ENCODE measurements at places on chromosomes 7 and 10. TPM values are rescaled to one million over a fixed set of nuclear protein-coding genes. Genes with fewer than 3 reads are reported as not detected.

Gene SEC31B
- 3.8 TPM for total RNA-seq

GRCh38 chr10:58784361-58784760, 271.7 kb downstream of the BICC1 start:
- no peaks in the 10 kb centered on the region for H3K4me1 ChIP-seq
- no peaks in the 10 kb centered on the region for H3K27me3 ChIP-seq
- no peak overlapping the region for H3K4me3 ChIP-seq
- H3K36me3 ChIP-seq, result no peaks in the 10 kb centered on the region
- no peak for DNase-seq

- H3K36me3 ChIP-seq, result no peaks in the 10 kb centered on the region
- H3K27ac ChIP-seq, result no peak overlapping the region
- H3K27me3 ChIP-seq, result no peaks in the 10 kb centered on the region
- no peaks in the 10 kb centered on the region for H3K4me1 ChIP-seq
- DNase-seq, result no peak
Measured at GRCh38 chr10:77577666-77578229, 59.9 kb downstream of the KCNMA1 start.

- no peak overlapping the region for H3K4me3 ChIP-seq
- H3K4me1 ChIP-seq, result no peaks in the 10 kb centered on the region
- no peaks in the 10 kb centered on the region for H3K27me3 ChIP-seq
- no peaks in the 10 kb centered on the region for H3K36me3 ChIP-seq
- no peak overlapping the region for H3K27ac ChIP-seq
Measured at GRCh38 chr10:64682043-64682442, 1160.8 kb downstream of the REEP3 start.

DNA sequence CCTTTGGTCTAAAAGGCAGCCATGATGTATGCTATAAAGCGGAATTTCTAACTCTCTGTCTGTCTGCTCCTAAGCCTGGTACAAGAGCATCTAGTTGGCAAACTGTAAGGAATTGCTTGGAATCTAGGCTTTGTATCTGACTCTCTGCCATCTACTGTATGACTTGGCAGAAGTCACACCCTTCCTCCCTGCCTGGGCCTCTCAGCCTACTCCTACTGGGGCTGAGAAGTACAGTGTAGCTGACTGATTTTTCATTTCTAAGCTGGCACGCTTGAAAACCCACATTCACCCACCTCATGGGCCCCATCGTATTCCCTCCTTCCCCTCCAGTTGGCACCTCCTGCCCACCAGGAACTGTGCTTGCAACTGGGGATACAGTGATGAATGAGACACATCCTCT, 435.2 kb downstream of the PLXNA4 start:
- no peak overlapping the region for H3K4me3 ChIP-seq
- H3K4me1 ChIP-seq, result no peaks in the 10 kb centered on the region
- DNase-seq, result no peak
- no peak overlapping the region for H3K27ac ChIP-seq
- H3K36me3 ChIP-seq, result no peaks in the 10 kb centered on the region
- H3K27me3 ChIP-seq, result peaks cover 3% of the 10 kb centered on the region

- DNase-seq, result peak; percentile 70
- no peak overlapping the region for H3K4me3 ChIP-seq
- H3K4me1 ChIP-seq, result peaks cover 24% of the 10 kb centered on the region
- H3K27me3 ChIP-seq, result no peaks in the 10 kb centered on the region
- no peaks in the 10 kb centered on the region for H3K36me3 ChIP-seq
- peak overlapping the region; percentile 27 for H3K27ac ChIP-seq
Measured at GRCh38 chr7:96080027-96080426, 241.9 kb downstream of the SLC25A13 start.

DNA sequence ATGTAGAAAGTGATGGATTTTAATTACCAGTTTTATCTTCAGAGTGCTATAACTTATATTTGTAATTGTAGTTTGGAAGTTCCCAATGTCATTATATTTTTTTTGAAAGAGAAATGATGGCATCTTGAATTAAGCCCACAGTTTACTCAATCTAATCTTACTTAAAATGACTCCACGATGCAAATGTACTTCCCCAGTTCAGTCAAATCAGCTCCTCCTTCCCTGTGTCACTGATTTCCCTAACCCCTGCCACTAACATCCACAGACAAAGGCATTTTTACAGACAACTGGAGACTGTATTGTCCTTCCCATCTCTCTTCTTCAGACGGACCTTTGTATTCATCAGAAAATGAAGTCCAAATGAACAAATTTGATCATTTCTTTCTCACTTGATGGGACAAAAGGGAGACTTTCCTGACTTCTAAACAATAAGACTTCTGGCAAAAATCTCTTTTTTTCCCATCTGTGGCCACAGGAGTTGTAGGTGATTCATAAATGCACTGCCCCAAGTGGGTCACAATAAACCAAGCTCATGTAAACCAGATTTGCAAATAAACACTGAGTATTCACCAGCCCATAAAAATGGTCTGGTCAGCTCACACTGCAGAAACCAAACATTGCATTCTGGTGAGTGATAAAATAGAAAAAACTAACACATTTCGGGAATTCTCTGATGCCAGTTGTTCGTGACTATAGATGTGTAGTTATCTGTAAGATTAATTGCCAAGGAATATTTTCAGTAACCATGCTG, 162.9 kb downstream of the FANK1 start:
- no peaks in the 10 kb centered on the region for H3K4me1 ChIP-seq
- DNase-seq, result no peak
- H3K27ac ChIP-seq, result no peak overlapping the region
- no peaks in the 10 kb centered on the region for H3K36me3 ChIP-seq
- peaks cover 8% of the 10 kb centered on the region for H3K27me3 ChIP-seq
- no peak overlapping the region for H3K4me3 ChIP-seq

DNA sequence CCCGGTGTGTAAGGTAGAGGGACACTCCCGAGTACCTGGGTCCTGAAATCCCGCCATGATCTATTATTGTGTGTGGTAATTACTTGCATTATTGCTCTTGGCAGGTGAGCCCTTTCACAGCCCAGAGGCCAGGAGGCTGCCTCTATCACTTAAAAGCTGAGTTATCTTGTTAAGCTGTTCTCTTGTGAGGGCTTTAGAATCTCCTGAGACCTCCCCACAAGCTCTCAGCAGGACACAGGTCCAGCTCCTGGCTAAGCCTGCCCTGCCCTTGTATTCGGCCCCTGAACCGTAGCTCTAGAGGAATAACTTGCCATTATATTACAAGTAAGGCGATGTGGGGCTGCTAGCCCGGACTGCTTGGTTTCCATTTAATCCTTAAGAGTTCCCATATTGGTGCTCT, 13.9 kb downstream of the SND1 start:
- no peak overlapping the region for H3K4me3 ChIP-seq
- H3K4me1 ChIP-seq, result no peaks in the 10 kb centered on the region
- H3K27ac ChIP-seq, result no peak overlapping the region
- H3K27me3 ChIP-seq, result no peaks in the 10 kb centered on the region

DNA sequence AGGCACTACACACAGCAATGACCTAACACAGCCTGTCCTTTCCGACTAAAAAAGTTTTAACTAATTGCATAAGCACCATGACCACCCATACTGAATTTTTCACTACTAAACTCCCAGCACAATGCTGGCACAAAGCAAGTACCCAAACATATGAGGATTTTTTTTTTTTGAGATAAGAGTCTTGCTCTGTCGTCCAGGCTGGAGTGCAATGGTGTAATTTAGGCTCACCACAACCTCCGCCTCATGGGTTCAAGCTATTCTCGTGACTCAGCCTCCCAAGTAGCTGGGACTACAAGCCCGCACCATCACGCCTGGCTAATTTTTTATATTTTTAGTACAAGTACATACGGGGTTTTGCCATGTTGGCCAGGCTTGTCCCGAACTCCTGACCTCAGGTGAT, 5.1 kb downstream of the UBE2H start:
- no peaks in the 10 kb centered on the region for H3K36me3 ChIP-seq
- no peak overlapping the region for H3K4me3 ChIP-seq
- peaks cover 16% of the 10 kb centered on the region for H3K4me1 ChIP-seq
- no peak overlapping the region for H3K27ac ChIP-seq

DNA sequence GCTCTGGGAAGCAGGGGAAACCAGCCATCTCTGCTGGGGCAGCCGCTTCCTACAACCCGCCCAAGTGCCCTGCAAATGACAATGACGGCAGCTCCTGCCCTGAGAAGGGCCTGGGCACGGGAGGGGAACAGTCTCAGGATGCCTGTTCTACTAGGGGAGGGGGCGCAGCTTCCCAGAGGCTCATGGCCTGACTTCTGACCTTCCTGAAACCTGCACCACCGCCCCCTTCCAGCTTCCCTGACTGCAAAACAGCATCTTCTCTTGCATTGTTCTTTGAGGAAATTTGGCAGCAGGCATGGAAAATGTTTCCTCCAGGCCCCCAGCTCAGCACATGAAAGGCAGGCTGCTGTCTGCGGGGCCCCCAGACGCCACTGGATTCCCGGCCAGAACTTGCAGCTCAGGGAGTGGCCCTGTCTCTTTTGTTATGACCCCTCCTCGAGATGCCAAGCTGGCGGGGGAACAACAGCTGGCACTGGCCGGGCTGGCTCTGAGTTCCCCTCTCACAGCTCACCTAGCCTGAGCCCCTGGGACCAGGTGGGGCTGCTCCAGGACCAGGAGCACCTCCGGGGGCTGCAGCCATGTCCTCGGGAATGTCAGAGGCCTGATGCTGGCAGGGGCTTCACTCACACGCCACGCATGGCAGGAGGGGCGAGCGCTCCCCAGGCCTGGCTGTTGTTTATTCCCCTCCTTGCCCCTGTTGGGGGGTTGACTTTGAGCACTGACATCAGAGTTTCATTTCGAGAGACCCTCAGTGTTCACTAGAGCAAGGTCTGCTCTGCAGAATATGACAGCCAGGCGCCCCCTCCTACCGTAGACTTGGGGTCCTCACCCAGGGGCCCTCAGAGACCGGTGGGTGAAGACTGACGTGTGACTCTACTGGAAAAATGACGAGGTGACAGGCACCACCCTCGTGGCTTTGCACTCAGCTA, 62.7 kb downstream of the CALML3 start:
- H3K27ac ChIP-seq, result no peak overlapping the region
- no peak for DNase-seq
- H3K4me3 ChIP-seq, result no peak overlapping the region
- no peaks in the 10 kb centered on the region for H3K27me3 ChIP-seq

GRCh38 chr7:158891922-158892321, 35.6 kb downstream of the DYNC2I1 start:
- H3K4me1 ChIP-seq, result no peaks in the 10 kb centered on the region
- H3K36me3 ChIP-seq, result peaks cover 34% of the 10 kb centered on the region
- no peak for DNase-seq
- no peak overlapping the region for H3K4me3 ChIP-seq
- no peak overlapping the region for H3K27ac ChIP-seq
- no peaks in the 10 kb centered on the region for H3K27me3 ChIP-seq

Gene NOS3
- 0.75 TPM for total RNA-seq

DNA sequence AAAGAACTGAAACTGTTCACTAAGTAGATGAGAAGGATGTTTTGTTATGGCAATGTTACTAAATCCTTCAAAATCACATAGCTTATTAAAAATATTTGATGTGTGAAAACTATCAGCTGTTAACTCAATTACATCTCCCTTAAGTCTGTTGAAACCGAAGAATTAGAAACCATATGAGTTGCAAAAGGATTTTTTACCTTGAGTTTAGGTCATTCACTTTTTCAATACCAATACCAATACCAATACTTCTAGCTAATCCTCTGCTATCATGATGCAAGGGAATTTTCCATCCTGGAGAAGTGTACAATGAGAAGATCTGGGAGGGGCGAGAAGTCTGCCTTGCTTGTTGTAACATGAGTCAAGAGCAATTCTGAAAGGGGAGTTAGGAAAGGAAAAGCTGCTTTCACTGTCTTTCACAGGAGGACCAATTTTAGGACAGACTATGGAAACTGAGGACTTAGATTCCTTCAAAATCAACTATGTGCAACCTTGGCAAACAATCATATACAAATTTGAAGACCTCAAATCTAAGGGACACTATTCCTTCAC, 199.7 kb downstream of the IMMP2L start:
- no peak overlapping the region for H3K27ac ChIP-seq
- no peaks in the 10 kb centered on the region for H3K27me3 ChIP-seq
- DNase-seq, result peak; percentile 5
- H3K4me1 ChIP-seq, result peaks cover 4% of the 10 kb centered on the region

- no peak for DNase-seq
- no peaks in the 10 kb centered on the region for H3K36me3 ChIP-seq
- H3K27ac ChIP-seq, result no peak overlapping the region
- no peak overlapping the region for H3K4me3 ChIP-seq
- H3K27me3 ChIP-seq, result no peaks in the 10 kb centered on the region
- H3K4me1 ChIP-seq, result no peaks in the 10 kb centered on the region
Measured at GRCh38 chr10:76456197-76456596, 1024.8 kb downstream of the LRMDA start.

Gene ENKUR
- 0.17 TPM for total RNA-seq

DNA sequence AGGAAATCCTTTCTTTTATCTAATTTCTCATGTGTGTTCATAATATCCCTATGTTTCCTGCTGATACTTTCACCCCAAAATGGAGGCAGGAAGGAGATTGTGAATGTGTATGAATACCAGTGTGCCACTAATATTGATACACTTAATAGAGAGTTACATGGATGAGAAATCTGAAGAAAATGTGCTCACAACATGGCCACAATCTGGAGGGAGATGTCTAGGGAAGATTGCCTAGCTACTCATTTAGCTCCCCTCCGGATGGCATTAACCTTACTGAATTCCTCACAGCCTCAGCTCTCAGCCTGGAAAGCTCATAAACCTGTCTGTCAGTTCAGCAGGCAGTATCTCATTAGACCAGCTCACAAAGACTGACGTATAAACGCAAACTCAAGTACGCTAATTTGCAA, 23.4 kb upstream of the DMTF1 start:
- H3K4me1 ChIP-seq, result no peaks in the 10 kb centered on the region
- H3K27ac ChIP-seq, result no peak overlapping the region
- no peaks in the 10 kb centered on the region for H3K36me3 ChIP-seq

GRCh38 chr7:157793973-157794745, 457.4 kb downstream of the DNAJB6 start:
- H3K36me3 ChIP-seq, result no peaks in the 10 kb centered on the region
- no peaks in the 10 kb centered on the region for H3K27me3 ChIP-seq
- H3K4me1 ChIP-seq, result no peaks in the 10 kb centered on the region

Gene CLEC5A
- not detected for total RNA-seq

DNA sequence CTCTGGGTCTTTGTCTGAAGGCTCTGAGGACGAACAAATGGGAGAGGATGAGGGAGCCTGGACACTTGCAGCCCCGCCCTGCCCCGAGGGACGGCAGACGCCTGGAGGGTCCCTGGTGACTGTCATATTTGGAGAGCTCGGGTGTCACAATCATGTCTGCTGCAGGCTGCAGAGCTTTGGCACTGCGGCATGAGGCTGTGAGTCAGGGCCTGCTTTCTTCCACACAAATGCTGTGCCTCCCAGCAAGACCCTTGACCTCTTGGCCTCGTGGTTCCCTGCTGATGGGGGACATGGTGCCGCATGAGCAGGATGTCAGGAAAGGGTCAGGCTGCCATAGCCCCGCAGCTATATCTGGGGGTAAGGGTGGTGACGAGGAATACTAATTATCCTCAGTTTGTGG, 64.9 kb upstream of the PPIF start:
- peaks cover 6% of the 10 kb centered on the region for H3K36me3 ChIP-seq
- H3K27ac ChIP-seq, result no peak overlapping the region
- no peaks in the 10 kb centered on the region for H3K27me3 ChIP-seq
